ENCODE measurements at places on chromosomes 6 and 20.

DNA sequence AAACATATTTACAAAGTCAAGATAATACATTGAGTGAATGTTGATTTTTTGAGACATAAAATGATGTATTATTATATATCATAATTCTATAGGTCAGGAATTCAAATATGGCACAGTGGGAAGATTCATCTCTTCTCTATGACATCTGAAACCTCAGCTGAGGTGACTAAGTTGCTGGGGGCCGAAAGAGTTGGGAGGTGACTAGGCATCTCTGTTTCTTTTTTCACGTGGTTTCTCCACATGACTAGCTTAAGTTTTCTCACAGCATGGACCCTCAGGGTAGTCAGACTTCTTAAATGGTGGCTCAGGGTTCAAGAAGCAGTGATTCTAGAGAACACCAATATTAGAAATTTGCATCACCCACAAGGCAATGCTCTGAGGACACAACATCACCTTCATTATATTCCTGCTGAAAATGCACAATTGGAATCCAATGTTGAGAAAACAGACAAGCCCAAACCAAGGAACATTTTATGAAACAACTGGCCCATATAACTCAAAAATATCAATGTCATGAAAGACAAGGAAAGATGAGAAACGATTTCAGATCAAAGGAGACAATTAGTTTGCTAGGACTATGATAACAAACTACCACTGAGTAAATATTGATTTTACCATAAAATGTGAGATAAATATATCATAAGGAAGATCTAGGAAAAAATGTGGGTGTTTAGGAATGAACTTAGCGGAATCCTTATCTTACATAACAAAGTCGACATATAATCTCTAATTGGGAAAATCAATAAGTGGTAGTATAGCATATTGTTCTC, 273.3 kb upstream of the IRAK1BP1 start:
- DNase-seq = no peak

DNA sequence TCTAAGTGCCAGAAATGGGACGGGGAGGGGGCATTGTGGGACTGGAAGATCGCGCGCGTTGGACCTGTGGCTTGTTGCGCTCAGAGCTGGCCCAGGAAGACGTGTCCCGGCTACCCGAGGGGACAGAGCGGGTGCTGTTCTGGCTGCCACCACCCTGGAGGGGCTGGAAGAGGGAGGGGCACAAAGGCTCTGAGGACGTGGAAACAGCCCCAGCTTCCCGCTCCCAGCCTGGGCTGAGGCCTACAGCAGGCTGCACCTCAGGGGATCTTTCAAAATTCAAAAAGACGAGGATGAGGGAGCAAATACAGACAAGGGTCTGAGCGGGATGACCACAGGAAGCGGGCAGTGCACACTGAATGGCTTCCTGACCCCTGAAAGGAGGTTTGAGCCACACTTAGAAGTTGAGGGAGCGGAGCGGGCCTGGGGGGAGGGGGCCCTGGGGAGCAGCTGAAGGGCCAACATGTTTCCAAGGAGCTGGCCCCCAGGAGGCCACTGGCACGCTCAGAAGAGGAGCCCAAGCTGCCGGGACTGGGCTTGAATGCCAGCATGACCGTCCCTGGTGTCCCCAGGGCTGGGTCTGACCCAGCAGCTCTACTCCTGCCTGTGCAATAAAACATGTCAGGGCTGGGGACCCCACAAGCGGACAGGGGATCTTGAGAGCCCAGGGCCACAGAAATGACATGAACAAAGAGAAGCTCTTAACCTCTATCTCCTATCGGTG, 1.3 kb downstream of the OXT start:
- no peak for DNase-seq

- DNase-seq = no peak
Measured at GRCh38 chr6:7546896-7547295, 5.4 kb downstream of the DSP start.

DNA sequence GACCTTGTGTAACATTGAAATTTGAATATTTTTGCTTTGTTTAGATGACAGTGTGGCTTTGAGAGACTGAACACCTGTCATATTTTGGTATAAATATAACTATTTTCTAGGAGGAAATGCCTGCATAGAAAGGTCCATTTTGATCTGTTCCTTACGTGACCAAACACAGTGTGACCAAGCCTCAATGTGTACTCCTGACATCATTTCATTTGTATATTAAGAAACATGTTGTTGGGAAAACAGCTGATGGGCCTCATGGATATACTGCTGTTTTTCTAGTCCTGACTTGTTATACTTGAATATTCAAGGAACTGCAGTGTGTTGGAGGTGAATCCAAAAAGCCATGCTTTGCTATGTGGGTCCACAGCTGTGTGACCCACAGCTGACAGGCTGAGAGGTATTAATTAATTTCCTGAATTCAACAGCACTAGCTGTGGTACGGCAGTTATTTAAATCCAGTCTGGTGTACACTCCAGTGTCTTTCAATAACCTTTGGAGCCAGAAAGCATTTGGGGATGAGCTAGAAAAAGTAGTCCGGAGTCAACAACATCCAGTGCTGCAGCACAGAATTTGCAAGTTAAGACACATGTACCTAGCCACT, 18.9 kb downstream of the NCOA7 start:
- DNase-seq = no peak

- no peak for DNase-seq
Measured at GRCh38 chr20:33826270-33826897, 15.2 kb downstream of the CHMP4B start.

DNA sequence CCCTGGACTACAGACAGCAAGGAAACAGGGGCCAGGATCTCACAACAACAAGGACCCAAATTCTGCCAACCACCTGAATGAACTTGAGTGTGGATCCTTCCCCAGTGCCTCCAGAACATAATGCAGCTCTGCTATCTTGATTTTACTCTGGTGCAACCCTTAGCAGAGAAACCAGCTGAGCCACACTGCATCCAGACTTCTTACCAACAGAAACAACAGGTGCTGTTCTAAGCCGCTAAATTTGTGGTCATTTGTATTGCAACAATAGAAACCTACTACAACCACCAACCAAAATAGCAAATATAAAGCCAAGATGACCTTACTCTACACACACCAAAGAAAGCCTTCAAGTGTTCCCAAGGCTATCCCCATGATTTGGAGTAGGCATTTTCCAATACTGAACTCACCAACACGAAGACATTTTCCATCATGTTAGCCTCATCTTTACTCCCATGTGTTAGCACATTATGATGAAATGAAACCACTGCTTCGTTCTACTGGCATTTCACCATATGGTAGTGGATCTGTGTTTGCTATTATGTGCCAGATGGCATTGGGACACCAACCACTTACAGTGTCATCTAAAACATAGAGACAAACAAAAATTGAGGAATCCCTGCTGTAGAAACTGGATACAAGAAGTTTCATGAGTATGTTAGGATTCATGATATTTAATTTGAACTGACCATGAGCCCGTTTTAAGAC, 249.8 kb upstream of the ID4 start:
- no peak for DNase-seq

DNA sequence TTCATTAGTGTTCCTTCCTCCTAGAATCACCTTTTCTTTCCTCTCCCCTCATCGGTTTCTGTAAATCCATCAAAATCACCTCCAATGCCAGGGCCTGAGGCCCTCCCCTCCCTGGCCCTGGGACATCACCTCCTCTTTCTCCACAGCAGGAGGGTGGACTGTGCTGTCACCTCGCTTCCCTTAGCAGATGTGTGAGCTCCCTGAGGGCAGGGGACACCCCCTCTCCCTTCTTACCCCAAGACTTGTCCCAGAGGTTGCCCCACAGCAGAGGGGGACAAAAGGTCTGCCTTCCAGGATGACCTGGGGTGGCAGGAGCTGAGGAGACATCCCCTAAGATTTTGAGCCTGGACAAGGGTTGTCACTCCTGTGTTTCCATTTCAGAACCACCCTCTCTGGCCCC, 5.9 kb downstream of the ULBP1 start:
- DNase-seq = no peak

GRCh38 chr6:137863091-137863797, 3.8 kb upstream of the TNFAIP3 start:
- no peak for DNase-seq

DNA sequence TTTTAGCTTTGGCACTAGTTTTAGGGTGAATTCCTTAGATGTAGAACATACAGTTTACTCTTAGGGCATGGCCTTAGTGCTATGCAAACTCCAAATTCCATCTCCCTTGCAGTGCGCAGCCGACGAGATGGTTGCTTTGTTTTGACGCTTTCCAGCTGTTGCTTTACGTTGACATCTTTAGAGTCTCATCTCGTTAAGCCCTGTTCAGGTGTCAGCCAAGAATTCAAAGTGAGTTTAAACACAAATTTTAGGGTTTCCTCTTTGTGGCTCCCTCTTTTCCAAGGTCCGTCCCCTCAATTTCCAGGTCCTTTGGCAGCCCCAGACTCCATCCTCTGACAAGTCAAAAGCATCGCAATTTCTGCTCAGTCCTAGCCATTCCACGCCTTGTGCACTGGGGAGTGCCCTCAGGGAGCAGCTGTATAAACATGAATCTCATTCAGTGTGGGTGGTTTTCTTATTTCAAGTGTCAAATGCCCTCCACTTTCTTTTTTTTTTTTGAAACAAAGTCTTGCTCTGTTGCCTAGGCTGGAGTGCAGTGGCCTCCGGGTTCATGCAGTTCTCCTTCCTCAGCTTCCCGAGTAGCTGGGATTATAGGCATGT, 14.1 kb upstream of the MAK start:
- no peak for DNase-seq

DNA sequence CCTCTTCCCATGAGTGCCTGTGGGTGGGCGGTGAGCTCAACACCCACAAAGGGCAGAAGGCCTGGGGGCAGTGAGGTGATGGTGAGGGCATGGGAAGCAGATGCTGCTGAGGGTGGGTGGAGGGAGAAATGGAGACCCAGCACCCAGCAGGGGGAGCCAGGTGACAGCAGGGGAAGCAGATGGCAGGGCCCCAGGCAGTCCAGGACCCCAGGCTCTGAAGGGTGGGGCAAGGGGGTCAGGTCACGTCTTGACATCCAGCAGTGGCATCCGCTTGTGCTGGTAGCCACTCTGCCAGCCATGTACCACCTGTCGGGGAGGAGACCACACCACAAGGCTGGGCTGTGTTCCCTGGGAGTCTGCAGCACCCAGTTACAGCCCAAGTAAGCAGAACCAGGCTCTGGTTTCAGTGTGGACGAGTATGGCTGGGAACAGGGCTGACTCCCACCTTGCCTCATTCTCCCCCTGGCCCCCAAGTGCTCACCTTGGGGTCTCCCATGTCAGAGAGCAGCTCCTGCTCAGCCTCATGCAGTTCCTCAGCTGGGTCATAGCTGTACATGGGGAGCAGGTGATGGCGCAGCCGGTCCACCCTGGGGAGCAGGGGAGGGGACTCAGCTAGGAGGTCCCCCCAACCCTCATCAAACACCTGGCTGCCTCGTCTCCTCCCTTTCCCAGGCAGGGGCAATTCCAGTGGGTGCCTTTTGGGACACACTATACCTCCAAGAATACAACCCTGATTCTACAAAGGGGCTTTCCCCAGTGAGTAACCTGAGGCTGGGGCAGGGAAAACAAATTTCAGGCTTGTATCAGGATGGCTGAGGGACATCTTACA, 2.0 kb downstream of the SMIM29 start:
- no peak for DNase-seq

- DNase-seq = no peak
Measured at GRCh38 chr20:18032977-18033892, 24.5 kb downstream of the OVOL2 start.

DNA sequence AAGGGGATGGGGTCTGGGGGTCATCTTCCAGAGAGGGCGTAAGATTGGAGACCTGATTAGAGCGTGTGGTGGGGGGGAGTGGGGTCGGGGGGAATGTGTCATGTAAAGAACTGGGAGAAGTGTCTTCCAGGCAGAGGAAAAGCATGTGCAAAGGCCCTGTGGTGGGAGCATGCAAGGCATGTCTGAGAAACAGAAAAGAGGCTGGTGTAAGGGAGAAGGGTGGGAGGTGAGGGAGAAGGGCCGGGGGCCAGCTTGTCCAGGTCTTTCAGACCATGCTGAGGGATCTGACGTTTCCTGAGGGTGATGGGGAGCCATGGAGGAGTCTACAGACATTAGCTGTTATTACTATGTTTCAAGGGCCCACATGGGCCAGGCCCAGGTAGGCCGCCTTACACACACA, 30.4 kb upstream of the FKBP1A start:
- DNase-seq = no peak

- DNase-seq = no peak
Measured at GRCh38 chr20:45882469-45883099, 1.6 kb downstream of the ZSWIM1 start.

DNA sequence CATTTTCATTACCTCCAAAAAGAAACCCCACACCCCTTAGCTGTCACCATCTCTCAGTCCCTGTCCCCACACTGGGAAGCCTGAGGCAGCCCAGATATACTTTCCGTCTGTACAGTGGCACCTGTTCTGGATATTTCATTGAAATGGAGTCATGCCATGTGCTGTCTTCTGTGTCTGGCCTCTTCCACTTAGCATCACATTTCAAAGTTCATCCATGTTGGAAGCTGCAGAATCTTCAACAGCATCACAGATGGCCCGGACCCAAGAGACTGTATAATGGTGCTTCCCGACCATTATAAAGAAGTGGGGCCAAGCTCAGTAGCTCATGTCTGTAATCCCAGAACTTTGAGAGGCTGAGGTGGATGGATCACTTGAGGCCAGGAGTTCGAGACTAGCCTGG, 58.4 kb downstream of the DLGAP4 start:
- DNase-seq = no peak

- DNase-seq = no peak
Measured at GRCh38 chr20:17687800-17688199, 5.8 kb upstream of the RRBP1 start.

- no peak for DNase-seq
Measured at GRCh38 chr6:151620179-151620578, 126.4 kb downstream of the CCDC170 start.

DNA sequence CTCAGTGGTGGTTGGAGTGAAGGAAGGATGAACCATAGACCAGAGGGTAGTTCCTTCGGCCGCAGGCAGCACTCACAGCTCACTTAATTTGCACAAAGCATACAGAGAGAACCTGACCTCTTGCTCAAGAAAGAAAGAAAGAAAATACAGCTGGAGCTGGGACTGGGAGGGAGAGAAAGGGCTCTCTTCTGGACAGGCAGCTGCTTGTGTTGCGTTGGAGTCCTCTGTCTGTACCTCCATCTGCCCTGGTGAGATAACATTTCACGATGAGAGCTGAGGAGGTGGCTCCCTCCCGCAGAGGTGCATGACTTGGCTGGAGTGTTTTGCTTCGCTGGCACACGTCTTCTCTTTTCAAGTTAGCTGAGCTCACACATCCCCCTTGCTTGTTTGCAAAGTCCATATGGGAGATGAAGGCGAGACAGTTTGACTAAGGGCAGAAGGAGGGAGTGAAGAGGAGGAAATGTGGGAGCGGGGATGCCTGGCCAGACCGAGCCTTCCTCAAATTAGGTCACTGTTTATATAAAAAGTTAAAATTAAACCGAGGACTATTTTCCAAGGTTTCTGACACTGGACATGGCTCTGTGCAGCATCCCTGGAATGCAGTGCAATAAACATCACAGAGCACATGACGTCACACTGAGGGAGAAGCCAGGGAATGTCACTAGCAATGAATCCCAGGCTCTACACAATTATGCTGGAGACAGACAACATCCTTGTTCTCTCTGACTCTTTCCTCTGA, 359.4 kb downstream of the CD83 start:
- DNase-seq = peak; percentile 80

GRCh38 chr6:14729129-14729871, 516.6 kb upstream of the JARID2 start:
- no peak for DNase-seq
